ENCODE measurements at places on chromosomes 2 and 18.

- no peaks in the 10 kb centered on the region for H3K27me3 ChIP-seq
- peaks cover 6% of the 10 kb centered on the region for H3K36me3 ChIP-seq
Observed at GRCh38 chr2:147575106-147575505, 269.7 kb upstream of the ACVR2A start.

DNA sequence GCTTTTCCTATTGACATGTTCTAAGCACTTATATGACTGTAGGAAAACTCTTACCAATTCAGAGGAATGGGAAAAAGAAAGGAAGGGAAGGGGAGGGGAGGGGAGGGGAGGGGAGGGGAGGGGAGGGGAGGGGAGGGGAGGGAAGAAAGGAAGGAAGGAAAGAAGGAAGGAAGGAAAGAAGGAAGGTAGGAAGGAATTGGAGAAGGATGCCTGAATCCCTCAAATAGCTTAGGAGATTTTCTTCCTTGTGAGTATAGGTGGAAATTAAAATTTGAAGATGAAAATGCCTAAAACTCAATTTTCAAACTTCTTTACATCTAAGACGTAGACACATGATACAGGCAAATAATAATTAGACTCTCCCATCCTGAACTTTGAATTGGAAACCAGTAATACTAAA lies 463.1 kb downstream of the SATB2 start:
- H3K4me1 ChIP-seq: no peaks in the 10 kb centered on the region
- peaks cover 10% of the 10 kb centered on the region for H3K36me3 ChIP-seq
- H3K27ac ChIP-seq: no peak overlapping the region
- H3K27me3 ChIP-seq: no peaks in the 10 kb centered on the region

- DNase-seq: no peak
- no peaks in the 10 kb centered on the region for H3K36me3 ChIP-seq
- H3K4me3 ChIP-seq: no peak overlapping the region
- no peak overlapping the region for H3K27ac ChIP-seq
- H3K27me3 ChIP-seq: no peaks in the 10 kb centered on the region
- peaks cover 23% of the 10 kb centered on the region for H3K4me1 ChIP-seq
Observed at GRCh38 chr2:68771211-68771751, 36.7 kb downstream of the ARHGAP25 start.

DNA sequence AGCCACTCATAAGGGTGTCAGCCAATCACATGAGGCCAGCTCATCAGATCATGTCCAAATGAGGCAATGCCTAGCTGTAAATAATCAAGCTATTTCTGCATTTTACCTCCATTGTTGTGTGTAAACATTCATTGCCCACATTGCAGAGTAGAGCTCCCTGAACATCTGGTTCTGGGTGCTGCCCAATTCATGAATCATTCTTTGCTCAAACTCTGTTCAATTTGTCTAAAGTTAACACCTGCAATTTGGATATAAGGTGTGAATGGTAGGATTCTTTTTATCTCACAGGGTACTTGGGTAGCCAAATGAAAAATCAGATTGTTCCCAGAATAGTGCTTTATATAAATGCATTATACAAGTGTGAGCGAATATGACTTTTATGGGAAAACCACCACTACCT lies 345.5 kb upstream of the NT5C1B start:
- no peaks in the 10 kb centered on the region for H3K36me3 ChIP-seq
- no peak overlapping the region for H3K4me3 ChIP-seq
- H3K27me3 ChIP-seq: no peaks in the 10 kb centered on the region
- DNase-seq: no peak
- H3K27ac ChIP-seq: no peak overlapping the region
- peaks cover 12% of the 10 kb centered on the region for H3K4me1 ChIP-seq

DNA sequence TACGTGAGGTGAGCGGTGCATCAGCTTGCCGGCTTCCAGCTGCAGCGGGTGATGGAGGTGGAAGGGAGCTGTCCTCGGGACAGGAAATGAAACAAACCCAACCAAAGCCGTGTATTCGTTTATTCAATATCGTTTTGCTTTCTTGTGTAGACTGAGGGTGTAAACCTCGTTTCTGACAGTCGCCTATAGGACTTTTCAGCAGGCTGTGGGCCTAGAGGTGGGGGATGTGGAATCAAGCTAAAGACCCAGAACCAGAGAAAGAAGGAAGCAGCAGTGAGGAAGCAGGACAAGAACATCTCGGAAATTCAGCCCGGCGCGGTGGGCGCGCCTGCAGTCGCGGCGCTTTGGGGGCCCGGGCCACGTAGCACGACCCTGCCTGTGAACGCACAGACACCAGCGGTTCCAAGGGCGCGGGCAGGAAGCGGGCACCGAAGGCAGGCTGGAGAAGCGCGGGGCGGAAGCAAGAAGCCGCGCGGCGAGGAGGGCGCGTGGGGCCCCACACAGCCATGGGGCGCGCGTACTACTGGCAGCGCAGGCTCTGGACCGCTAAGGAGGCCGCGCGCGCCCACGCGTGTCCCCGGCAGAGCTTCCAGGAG lies 755 bp upstream of the ATP9B start:
- H3K4me1 ChIP-seq: peaks cover 15% of the 10 kb centered on the region
- DNase-seq: peak; percentile 32
- H3K36me3 ChIP-seq: peaks cover 46% of the 10 kb centered on the region

DNA sequence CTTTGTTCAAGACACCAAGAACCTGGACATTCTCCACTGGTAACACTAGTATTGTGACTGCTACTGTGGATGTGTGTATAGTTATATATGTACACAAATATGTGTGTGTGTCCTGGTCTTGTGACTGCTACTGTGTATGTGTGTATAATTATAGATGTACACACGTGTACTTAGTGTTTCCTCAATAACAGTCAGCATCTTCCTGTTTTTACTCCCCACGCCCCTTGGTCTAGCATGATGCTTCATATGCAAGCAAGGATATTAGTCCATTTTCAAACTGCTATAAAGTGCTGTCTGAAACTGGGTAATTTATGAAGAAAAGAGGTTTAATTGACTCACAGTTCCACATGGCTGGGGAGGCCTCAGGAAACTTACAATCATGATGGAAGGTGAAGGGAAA lies 802.7 kb downstream of the RNF144A start:
- DNase-seq: no peak
- H3K27me3 ChIP-seq: no peaks in the 10 kb centered on the region
- no peak overlapping the region for H3K4me3 ChIP-seq
- no peaks in the 10 kb centered on the region for H3K36me3 ChIP-seq
- H3K4me1 ChIP-seq: peaks cover 15% of the 10 kb centered on the region

- 0 out of 2 replicates have a peak overlapping the region, but pooled peaks have one; percentile 58 for H3K4me3 ChIP-seq
- H3K36me3 ChIP-seq: no peaks in the 10 kb centered on the region
- DNase-seq: no peak
- H3K27ac ChIP-seq: peak overlapping the region; percentile 97
Observed at GRCh38 chr2:64403426-64403825, 50.5 kb upstream of the LGALSL start.

GRCh38 chr2:58788402-58788801 lies 547.3 kb upstream of the FANCL start:
- no peaks in the 10 kb centered on the region for H3K36me3 ChIP-seq
- no peak overlapping the region for H3K27ac ChIP-seq
- H3K27me3 ChIP-seq: no peaks in the 10 kb centered on the region

- H3K27ac ChIP-seq: no peak overlapping the region
- no peaks in the 10 kb centered on the region for H3K36me3 ChIP-seq
- H3K4me1 ChIP-seq: no peaks in the 10 kb centered on the region
- H3K27me3 ChIP-seq: no peaks in the 10 kb centered on the region
Observed at GRCh38 chr18:6929370-6930102, 188.1 kb downstream of the LAMA1 start.

DNA sequence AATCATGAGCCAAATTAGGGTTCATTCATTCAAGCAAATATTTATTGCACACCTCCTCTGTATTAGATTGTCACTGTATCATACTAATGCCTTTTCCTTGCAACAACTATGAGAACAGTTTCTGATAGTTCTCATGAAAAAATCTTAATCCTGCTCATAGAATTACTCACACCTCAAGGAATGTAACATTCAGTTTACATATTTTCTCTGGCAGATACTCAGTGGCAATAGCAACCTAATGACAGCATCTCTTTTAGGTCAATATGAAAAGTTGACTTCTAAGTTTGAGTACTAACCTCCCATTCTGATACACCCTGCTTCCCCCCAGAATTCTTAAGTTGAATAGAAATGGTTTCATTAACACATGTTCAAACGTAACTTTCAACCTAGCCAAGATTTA lies 132.0 kb downstream of the VWC2L start:
- no peaks in the 10 kb centered on the region for H3K4me1 ChIP-seq
- no peak overlapping the region for H3K4me3 ChIP-seq
- H3K27me3 ChIP-seq: no peaks in the 10 kb centered on the region
- no peak for DNase-seq

- H3K36me3 ChIP-seq: no peaks in the 10 kb centered on the region
- no peak for DNase-seq
- peaks cover 29% of the 10 kb centered on the region for H3K4me1 ChIP-seq
- H3K27ac ChIP-seq: peak overlapping the region; percentile 38
- H3K27me3 ChIP-seq: no peaks in the 10 kb centered on the region
Observed at GRCh38 chr2:199581935-199582360, 124.2 kb upstream of the SATB2 start.

GRCh38 chr2:11352781-11353537 lies 8.5 kb upstream of the ROCK2 start:
- peaks cover 3% of the 10 kb centered on the region for H3K27me3 ChIP-seq
- no peak overlapping the region for H3K27ac ChIP-seq
- H3K4me1 ChIP-seq: peaks cover 10% of the 10 kb centered on the region
- H3K36me3 ChIP-seq: no peaks in the 10 kb centered on the region
- no peak overlapping the region for H3K4me3 ChIP-seq

- H3K27me3 ChIP-seq: peaks cover 4% of the 10 kb centered on the region
- no peak for DNase-seq
- H3K4me1 ChIP-seq: peaks cover 13% of the 10 kb centered on the region
- no peak overlapping the region for H3K4me3 ChIP-seq
- H3K27ac ChIP-seq: no peak overlapping the region
- H3K36me3 ChIP-seq: no peaks in the 10 kb centered on the region
Observed at GRCh38 chr2:47354848-47355204, 48.1 kb upstream of the MSH2 start.

DNA sequence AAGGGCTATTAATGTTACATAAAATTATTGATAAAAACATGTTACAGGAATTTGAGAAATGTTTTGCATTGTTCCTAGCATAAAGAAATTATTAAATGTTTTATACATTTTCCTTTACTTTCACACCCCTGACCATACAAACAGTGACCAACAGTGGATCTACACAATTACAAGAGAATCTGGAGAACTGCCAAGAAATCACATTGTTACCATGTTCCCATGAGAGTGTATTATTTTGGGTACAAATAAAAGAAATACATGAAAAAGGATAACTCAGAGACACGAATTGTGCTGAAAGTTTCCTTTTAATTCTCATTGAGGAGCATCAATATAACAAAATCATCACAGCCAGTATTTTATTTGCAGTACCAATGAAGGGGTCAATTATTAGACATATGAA lies 150.1 kb downstream of the WDPCP start:
- no peaks in the 10 kb centered on the region for H3K27me3 ChIP-seq
- H3K36me3 ChIP-seq: no peaks in the 10 kb centered on the region
- no peak for DNase-seq
- H3K4me3 ChIP-seq: no peak overlapping the region
- H3K27ac ChIP-seq: no peak overlapping the region

DNA sequence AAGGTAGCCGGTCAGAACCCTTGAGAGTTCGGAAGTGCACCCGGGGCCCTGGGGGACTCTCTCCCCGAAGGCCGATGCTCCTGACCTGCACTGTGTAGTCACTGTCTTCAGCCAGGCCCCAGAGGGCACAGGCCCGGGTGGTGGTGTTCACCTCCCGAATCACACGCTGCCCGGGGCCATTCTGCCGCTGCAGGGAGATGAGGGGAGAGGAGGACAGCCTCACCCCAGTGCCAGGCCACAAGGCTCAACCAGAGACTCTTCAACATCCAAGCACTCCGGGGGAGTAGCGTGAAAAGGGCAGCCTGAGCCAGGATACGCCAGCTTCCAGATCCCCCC lies 1.1 kb downstream of the FNDC4 start:
- peak overlapping the region; percentile 76 for H3K4me3 ChIP-seq
- peaks cover 58% of the 10 kb centered on the region for H3K27me3 ChIP-seq
- peaks cover 27% of the 10 kb centered on the region for H3K4me1 ChIP-seq

- H3K27ac ChIP-seq: no peak overlapping the region
- H3K27me3 ChIP-seq: no peaks in the 10 kb centered on the region
- no peak for DNase-seq
- no peak overlapping the region for H3K4me3 ChIP-seq
- H3K36me3 ChIP-seq: no peaks in the 10 kb centered on the region
- no peaks in the 10 kb centered on the region for H3K4me1 ChIP-seq
Observed at GRCh38 chr18:35095983-35096676, 54.9 kb downstream of the MAPRE2 start.

DNA sequence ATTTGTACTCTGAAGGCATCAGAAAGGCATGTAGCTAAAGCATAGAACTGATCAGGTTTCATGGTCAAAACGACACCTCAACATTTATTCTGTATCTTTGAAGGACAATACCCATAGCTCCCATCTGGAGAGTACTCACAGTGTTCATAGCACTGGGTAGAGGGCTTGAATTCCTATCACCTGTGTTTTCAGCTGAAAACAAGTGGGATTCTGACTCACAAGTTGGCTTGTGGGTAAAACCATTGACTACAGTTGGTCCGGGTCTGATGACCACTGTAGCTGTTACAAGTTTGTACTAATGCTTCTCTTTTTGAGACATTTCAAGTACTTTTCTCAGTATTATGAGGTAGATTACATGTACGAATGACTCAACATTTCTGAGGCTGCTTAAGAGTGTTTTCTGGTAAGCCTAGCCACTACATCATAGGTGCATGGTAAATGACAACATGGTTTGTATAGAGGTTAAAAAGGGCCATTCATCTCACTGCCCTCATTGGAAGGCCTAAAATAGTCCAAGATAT lies 68.6 kb upstream of the PELI1 start:
- no peak overlapping the region for H3K4me3 ChIP-seq
- H3K36me3 ChIP-seq: peaks cover 3% of the 10 kb centered on the region
- 0 out of 2 replicates have a peak, but pooled peaks cover 2% of the 10 kb centered on the region for H3K27me3 ChIP-seq
- peaks cover 40% of the 10 kb centered on the region for H3K4me1 ChIP-seq
- peak overlapping the region; percentile 8 for H3K27ac ChIP-seq

DNA sequence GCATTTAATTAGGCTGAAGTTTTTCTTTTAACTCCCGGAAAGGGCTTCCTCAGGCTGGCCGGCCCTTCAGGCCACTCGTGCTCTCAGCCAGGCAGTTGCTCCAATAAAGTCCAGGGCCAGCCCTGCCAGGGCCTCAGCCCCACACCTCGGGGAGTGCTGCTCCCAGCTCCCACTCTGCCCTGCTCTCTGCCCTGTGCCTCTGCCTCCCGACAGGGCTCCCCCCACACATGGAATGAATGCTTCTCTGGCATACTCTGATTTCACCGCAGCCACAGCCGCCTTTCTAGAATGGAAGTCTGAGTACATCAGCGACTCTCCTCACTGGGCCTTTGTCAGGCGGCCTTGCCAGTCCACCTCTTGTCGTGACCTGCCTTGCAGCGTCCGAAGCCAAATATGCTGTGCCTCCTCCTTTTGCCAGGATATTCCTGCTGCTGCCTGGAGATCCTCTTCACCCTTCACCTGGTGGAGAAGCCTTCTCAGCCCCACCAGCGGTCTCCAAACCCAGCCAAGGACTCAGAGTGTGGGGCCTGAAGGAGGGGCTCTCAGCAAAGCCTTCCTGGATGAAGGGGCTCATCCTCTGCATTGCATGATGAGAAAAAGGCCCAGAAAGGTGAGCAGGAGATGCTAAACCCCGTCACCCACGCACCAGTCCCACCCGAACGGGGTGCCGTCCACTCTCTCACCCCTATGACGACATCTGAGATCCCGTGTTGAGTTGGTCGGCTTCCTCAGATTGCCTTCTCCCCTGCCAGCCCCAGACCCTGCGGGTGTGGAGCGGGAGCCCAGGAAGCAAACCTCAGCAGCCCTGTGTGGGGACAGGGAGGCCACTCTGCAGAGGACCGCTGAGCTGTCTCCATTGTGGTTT lies 472.7 kb upstream of the HS6ST1 start:
- DNase-seq: no peak
- H3K4me3 ChIP-seq: no peak overlapping the region
- no peaks in the 10 kb centered on the region for H3K27me3 ChIP-seq
- H3K27ac ChIP-seq: no peak overlapping the region
- no peaks in the 10 kb centered on the region for H3K36me3 ChIP-seq
- peaks cover 16% of the 10 kb centered on the region for H3K4me1 ChIP-seq
